ENCODE measurements at places on chromosomes 3 and 15.

DNA sequence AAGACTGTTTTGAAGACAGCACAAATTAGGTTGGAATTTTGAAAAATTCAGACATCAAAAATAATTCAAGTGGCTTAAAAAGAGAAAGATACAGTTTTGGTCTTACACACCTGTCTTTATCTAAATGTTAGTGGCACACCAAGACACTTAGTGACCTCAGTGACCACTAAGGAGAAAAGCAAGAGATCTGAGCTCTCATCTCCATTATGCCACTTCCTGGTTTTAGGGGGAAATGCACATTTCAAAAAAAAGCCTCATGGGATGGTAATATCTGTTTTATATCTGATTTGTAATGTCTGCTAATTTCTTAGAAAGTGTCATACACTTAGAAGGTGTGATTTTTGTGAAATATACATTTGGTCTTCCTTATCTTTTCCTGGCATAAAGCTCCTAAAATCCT, 16.4 kb downstream of the IL12A start:
- no peak for DNase-seq

DNA sequence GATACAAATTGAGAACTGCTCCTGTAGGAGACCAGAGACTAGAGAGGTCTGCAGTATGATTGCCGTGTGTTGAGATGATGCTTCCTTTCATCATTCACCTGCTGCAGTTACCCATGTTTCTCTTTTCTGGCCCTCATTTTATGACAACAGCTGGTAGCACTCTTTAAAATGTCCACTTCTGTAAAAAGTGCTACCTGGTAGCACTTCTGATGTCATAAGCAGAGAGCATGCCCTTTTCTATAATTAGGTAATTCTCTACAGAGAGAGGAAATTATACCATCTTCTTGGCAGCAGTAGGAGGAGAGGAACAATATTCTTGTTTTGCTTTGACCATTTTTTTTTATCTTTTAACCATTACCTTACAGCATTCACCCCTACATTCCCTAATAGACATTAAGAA, 123.8 kb downstream of the PPM1L start:
- DNase-seq: no peak

GRCh38 chr3:30607032-30607833, 832 bp downstream of the TGFBR2 start:
- DNase-seq: peak; percentile 86

GRCh38 chr3:140522653-140523380, 155.0 kb upstream of the TRIM42 start:
- no peak for DNase-seq

DNA sequence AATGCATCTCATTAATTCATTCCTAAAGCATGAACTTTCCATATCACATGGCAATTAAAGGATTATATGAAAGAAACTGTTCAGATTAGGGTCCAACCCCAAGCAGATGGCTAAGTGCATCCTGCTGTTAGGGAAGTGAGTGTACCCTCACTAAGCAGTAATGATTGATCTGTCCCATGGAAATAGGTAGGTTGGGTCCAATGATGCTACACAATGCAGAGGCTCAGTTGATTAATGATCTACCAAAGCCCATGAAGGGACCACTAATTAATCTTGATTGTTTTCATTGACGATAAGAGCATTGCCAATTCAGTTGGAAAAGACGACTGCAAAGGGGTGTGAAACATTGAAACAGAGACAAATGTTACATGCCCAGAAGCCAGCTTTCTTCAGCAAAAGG, 194.5 kb upstream of the LRTM1 start:
- no peak for DNase-seq

DNA sequence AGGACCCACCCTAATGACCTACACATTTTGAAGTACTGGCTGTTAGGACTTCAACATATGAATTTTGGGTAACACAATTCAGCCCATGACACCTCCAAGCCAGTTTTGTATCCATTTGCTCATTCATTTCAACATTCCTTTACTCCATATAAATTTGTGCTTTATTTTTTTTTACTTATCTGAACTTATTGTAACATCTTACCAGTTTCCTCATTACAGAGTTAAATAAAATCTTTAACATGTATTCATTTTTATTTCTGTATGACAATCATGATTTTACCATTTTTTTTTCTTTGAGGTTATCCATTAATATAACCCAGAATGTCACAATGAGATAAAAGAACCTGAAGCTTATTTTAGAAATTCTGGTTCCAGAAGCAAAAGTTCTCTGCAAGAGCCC, 48.0 kb upstream of the ATP1B3 start:
- DNase-seq: no peak

DNA sequence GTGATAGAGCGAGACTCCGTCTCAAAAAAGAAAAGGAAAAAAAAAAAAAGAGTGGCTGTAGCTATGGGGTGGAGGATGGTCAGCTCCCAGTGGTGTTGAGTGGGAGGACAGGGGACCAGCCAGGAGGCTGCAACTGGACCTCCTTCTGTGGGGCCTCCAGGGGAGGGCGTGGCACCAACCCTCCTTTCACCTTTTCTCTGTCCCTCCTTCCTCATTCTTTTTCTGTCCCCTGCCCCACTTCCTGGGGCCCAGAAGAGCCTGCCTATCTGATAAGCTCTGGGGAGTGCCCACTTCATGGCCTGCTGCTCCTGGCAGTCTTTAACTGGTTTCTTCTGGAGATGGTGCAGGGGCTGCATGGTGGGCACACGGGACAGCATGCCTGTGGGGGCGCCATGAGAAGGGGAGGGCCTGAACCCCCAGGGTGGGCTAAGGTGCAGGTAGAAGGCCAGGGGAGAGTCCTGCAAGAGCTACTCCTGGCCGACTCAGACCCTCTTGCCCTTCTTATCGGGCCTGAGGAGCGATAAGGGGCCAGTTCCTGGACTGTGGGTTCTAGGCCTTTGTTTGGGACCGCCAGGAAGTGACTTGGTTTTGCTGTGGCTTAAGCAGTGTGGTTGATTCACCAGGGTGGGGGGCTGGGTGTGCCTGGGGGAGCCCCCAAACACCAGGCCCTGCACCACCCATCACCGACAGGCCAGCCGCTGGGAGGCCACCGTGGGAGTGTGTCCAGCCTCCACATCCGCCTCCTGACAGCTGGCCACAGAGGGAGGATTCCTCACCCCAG, 49.4 kb upstream of the FLNB start:
- DNase-seq: no peak

GRCh38 chr3:107670986-107671385, 148.2 kb downstream of the BBX start:
- no peak for DNase-seq

DNA sequence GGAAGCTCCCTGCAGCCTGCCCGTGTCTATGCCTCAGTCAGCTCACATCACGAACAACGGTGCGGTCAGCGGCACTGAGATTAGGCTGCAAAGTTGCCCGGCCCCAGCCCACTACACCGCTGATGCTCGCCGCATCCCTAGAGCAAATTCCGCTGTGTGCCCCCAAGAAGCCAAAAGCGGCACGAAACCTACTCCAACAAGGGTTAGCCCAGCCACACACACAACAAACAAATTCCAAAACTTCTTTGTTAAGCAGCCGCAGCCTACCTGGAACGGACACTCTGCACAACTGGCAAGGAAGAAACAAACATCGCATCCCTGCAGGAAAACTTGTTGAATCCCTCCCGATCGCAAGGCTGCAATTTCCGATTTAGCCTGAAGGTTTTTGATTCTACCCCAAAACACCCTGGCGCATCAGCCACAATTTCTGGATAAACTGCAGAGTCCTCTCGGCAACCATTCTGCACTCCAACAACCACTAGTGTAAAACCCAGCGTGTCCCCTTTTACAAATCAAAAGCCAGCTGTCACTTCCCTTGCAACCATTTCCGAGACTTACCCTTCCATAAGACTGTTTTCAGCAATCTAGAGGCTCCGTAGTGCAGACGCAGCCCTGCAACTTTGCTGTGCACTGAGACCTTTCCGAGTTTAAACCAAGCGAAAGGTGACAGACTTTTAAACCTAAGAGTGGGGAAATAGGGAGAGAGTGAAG, 449 bp downstream of the ROBO1 start:
- DNase-seq: no peak

GRCh38 chr3:136251511-136251910, 1.4 kb downstream of the PCCB start:
- no peak for DNase-seq

GRCh38 chr3:120907659-120908029, 361 bp upstream of the STXBP5L start:
- DNase-seq: no peak

GRCh38 chr15:86916671-86917360, 837.1 kb downstream of the AGBL1 start:
- DNase-seq: no peak

Data from upper lobe of right lung (tissue), 1 donor.